ENCODE measurements at places on chromosomes 5 and 9.

- no peak for DNase-seq
Measured at GRCh38 chr9:89798547-89799120, 193.8 kb downstream of the GADD45G start.

DNA sequence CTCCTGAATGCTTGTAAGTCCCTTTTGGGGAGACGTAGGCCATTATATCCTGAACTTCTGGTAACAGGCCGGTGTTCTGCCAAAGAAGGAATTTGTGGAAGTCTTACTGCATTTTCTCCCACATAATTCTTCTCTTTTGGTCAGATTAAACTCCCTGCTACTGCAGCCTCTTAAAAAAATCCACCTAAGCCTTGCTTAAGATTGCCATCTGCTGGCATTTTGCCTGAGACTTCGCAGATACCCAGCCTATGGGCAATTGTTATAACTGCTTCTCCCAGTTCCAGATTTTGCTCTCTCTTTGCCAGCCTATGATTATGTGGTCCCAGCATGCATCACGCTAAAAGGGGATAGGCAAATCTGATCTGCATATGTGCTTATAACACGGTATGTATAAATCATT is 391.6 kb upstream of the CHD1 start:
- DNase-seq, result no peak

GRCh38 chr5:86864051-86864450 is 246.3 kb downstream of the COX7C start:
- no peak for DNase-seq

DNA sequence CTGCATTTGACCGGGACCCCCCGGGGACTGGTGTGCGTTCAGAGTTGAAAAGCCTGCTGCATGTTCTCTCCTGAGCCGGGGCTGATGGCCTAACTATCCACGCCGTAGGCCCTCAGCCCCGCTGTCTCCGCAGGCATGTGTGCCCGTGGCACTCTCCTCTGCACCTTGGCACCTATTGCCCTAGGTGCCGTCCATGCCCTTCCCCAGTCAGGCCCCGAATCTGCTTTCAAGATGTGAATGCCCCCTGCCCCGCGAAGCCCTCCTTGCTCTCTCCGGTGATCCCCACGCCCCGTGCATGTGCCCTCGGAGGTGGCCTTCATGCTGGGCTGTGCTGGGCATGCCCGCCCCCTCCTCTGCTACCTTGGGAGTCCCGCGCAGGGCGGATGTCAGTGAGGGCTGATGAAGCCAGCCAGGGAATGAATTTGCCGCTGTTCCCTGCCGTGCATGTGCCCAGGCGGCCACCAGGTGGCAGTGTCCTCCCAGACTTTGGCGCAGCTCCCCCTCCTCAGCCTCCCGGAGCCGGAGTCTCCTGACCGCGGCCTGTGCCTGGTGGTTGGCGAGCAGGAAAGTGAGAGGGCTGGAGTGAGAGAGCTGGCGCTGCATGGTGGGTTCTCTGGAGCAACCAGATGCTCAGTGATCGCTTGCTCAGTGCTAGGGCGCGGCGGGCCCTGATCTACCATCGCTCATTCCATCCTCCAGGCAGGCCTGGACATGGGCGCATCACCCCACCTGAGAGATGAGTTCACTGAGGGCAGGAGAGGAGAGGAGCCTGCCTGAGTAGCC is 112.9 kb upstream of the LMX1B start:
- DNase-seq, result no peak

- DNase-seq, result no peak
Measured at GRCh38 chr9:25025156-25025555, 479.5 kb upstream of the IZUMO3 start.

DNA sequence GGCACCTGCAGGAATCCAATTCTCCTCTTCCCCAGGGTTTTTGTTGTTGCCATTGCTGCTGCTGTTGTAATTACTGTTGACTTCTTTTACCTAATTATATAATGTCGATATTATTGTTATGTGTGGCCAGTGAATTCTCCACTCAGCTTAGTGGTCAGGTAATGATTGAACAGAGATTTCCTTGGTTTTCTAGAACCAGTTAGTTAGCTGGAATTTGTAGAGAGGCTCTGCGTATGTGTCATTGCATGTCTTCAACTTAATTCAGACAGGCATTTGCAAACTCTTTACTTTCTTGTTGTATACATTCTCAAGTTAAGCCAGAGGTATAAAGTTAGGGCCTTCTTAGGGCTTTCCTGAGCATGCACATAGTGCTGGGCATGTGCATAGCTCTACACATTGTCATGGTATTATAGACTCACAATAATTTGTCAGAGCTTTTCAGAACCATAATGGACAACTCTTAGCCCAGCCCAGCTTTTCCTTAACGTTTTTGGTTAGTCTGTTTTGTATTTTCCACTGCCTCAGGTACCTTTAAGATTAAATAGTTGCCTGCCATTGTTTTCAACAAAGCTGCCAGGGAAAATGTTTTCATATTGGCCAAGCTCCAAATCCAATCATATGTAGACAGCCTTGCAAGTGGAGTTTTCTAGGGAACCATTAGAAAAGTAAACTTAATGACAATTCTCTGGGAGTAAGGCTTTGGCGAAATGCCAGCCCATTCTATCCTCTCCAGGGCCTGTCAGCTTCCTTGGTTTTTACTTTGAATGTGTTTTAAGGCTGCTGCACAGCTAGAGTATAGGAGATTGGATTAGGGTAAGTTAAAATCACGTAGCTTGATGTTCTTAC is 68.1 kb downstream of the UBE2R2 start:
- DNase-seq, result no peak

GRCh38 chr5:58703925-58704555 is 121.2 kb downstream of the RAB3C start:
- no peak for DNase-seq

DNA sequence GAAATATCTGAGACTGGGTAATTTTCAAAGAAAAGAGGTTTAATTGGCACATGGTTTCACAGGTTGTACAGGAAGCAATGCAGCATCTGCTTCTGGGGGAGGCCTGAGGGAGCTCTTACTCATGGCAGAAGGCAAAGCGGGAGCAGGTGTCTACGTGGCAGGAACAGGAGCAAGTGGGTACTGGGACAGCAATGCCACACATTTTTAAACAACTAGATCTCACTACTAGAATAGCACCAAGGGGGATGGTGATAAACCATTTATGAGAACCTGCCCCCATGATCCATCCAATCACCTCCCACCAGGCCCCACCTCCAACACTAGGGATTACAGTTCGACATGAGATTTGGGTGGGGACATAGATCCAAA is 47.6 kb upstream of the HOMER1 start:
- DNase-seq, result no peak

DNA sequence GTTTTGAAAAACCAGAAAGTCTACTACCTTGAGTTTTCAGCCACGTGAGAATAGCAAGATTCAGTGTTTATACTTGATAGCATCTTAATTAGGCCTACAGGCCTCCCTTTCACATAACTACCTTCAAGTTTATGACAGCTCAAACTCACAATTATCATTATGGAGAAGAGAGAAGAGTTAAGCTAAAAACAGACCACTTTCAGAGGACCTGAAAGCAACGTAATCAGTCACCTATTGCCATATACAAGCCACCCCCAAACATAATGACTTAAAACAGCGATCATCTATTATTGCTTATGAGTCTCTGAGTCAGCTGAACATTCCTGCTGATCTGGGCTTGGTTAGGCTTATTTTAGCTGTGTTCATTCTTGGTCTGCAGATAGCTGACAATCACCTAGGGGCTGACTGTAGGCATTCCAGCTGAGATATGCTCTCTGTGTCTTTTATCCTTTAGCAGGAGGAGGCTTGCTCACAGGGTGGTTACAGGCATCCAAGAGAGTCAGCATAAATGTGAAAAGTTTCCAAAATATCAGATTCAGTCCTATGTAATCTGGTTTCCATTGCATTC is 130.9 kb downstream of the COX7C start:
- DNase-seq, result no peak

Data from stimulated activated CD8-positive, alpha-beta memory T cell treated with anti-CD3 and anti-CD28 coated beads, Interleukin-4, amount 100 ng/mL, for 1 hour (primary cell).